Activated naive CD8-positive, alpha-beta T cell treated with anti-CD3 and anti-CD28 coated beads, Interleukin-2, amount 10 ng/mL, durations not matched to agents 7 days and 5 days (primary cell): ENCODE measurements at places on chromosomes 5 and 9.

DNA sequence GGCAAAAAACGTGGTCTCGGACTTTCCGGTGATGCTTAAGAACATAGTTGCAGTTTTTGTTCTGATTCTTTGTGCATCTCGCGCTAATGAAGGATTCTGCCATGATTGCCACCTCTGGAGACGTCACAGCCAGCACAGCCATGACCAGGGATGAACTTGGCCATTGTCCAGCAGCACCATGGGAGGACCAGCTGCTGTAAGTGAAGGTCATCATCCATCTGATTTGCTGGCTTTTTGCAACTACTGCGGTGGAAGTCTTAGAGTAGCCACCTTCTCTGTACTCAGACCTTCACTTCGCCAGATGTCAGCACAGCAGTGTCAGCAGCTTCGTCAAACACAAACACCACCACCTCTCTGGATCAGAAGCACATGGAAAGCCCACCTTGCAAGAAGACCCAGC, 45.7 kb downstream of the NSUN2 start:
- no peak for DNase-seq

DNA sequence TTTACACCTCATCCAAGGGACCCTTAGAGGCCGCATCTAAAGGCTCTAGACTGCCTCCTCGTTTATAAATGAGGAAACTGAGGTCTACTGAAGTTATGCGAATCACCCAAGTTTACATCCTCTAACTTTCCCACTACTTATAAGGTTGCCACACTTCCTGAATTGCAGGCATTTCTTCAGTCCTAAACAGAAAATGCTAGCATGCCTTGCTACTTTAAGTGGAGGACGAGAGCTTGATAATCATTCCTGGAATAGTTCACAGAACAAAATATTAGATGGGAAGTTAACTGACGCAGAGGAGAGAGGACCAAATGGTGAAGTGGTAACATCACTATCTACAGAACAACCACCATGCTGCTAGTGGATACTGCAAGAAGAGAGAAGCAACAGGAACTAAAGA, 85.8 kb downstream of the GNAQ start:
- DNase-seq: no peak

DNA sequence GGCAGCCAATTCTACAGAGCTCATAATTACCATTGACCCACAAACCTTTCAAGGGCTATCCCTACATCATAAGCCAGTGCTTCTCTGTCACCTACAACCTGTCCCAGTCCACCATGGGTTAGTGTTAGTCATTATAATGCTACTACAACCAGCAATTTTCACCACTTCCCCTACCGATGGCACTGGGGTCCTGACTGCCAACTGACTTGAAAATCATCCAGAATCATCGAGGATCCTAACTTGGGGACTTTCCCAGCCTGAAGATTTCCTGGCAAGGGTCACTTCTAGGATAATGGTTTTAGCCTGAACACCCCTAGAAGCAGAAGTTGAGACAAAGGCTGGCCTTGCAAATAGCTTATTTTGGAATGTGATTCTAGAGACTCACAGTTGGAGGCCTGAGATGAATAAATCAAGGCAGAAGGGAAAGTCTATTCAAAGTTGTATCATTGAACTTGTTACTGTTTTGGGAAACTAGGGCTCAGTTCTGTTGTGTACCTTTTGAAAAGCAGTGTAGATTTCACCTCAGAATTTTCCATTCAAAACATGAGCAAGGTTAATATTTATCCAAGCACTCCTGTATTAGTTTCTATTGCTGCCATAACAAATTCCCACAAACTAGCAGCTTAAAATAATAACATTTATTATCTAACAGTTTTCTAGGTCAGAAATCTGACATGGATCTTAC, 633.0 kb downstream of the LRRC70 start:
- DNase-seq: no peak

DNA sequence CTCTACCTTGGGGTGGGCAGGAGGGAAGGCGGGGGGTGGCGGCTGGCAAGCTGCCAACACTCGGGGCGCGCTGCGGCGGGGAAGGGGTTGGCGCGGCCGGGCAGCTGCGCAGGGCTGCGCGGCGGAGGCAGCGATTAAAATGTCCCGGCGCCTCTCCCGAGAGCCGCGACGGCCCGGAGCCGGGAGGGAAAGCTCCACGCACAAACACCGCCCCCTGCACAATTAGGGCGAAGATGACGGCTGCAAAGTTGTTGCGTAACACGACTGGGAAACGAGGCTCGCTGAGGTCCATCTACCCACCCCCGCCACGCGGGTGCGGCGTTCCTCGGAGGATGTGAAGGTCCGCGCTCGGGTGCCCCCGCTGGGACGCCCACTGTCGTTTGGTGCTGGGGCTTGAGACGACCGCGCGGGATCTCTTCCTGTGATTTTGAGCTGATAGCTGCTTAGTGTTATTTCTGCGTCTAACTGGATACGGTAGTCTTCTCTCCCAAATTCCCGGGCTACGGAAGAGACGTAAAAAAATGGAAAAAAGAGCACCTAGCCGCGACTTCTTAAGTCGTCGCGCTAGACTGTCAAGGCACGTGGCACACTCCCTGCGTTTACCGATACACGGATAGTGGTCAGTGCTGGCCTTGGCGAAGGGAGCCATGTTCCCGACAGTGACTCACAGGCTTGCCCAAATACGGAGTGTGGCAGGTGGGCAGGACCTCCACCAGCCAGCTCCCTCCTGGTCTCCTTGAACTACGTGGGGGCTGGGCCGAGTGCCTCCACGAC, 958 bp upstream of the NFIL3 start:
- DNase-seq: peak; percentile 75

- no peak for DNase-seq
Measured at GRCh38 chr9:18746631-18747030, 272.7 kb downstream of the ADAMTSL1 start.

DNA sequence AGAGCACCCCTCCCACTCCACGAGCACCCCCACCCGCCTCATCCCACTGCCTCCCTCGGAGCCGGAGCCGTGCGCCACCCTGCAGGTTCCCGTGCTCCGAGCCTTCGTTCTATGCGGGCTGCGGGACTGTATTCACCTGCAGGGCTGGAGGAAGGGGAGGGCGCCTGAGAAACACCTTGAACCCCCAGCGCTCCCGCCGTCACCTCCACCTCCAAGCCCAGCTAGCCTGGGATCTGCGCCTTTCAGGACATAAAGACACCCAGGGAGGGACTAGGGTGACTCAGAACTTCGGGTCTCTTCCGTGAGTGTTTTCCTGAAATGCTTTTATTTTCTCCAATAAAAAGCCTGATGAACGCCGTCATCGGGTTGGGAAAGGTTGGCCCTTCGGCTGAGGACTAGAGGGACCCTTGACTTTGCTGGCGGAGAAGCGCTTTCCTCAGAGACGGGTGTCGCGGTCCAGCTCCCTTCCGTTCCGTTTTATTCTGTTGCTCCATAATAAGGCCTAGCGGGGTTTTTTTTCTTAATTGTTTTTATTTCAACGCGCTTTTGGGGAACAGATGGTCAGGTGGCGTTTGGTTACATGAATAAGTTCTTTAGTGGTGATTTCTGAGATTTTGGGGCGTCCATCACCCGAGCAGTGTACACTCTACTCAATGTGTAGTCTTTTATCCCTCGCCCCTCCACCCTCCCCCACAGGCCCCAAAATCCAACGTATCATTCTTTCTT, 4.6 kb downstream of the TLX3 start:
- peak; percentile 44 for DNase-seq

DNA sequence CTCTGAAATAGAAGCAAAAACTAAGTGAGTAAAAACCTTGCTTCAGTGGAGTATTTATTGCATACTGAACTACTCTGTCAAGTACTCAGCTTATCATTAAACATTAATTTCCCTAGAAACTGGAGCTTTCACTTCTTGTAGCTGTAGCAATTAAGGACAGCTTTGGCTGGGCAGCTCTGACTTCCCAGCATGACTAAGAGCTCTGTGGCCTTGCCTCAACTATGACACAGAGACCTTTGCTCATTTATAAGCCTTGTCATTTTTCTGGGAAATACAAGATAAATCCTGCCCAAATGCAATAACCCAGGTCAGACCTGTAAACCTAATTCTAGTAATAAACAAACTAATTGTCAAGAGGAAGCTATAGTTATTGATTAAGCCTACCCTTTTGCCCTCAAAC, 65.4 kb upstream of the STK32A start:
- DNase-seq: no peak
